Fibroblast of skin of abdomen (primary cell): ENCODE measurements at places on chromosomes 1 and 21.

GRCh38 chr21:20994790-20995189 is 3.4 kb upstream of the NCAM2 start:
- no peak for DNase-seq

DNA sequence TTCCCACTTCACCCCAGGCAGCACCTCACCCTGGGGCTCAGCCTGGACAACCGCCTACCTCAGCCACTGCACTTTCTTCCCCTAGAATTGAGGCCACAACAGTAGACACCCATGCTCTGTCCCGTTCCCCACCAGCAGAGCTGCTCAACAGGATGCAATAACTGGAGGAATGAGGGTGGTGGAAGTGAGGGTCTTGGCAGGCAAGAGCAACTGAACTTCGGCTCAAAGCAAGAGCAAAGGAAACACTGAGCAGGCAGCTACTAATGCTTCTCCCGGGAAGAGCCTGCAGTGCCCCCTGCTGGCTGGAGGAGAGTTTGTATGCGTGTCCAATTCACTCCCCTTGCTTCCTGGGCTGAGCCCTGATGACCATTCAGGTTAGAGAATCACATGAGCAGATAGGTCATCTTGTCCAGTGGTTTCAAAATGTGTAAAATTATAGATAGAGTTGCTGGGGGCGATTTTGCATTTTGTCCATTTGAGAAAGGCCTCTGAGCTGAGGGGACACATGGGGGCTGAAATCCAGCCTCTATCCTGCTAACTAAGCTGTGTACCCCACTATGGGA is 13.9 kb downstream of the NT5C1A start:
- DNase-seq = peak; percentile 57

DNA sequence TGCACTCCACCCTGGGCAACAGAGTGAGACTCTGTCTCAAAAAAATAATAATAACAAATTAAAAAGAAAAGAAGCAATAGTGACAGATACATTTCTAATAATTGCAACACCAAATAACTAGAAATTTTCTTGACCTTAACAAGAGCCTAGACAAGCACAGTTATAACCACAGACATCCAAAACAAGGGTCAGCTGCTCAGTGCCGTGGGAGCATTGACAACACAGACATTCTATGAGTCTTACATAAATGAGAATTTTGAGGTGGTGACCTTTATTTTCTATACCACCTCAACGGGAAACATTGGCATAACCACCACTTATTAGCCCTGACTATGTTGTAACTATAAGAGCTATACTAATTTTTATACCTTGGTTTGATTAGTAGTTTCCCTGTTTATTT is 156.1 kb downstream of the NR5A2 start:
- DNase-seq = no peak

DNA sequence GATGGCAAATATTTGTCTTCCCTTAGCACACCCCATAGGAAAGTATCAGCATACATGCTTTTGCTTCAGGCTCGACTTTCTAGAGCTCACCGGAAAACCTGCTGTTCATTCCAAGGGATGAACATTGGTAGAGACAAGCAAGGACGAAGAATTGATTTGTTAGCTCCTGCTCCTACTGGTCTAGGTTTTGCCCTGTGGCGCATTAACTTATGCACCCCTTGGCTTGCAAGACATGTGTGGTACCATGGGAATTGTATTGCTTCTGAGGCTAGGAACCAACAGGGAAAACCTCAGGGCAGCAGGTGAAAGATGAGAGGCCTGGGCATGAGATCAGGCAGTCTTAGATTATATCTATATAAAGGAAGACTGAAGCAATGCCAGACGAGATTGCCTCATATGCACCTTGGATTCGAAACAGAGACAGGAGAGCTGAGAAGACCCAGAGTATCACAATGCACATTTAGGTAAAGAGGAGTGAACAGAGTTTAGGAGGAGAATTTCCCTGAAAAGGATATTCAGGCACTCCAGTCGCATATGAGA is 771.2 kb upstream of the B3GALT2 start:
- DNase-seq = no peak

DNA sequence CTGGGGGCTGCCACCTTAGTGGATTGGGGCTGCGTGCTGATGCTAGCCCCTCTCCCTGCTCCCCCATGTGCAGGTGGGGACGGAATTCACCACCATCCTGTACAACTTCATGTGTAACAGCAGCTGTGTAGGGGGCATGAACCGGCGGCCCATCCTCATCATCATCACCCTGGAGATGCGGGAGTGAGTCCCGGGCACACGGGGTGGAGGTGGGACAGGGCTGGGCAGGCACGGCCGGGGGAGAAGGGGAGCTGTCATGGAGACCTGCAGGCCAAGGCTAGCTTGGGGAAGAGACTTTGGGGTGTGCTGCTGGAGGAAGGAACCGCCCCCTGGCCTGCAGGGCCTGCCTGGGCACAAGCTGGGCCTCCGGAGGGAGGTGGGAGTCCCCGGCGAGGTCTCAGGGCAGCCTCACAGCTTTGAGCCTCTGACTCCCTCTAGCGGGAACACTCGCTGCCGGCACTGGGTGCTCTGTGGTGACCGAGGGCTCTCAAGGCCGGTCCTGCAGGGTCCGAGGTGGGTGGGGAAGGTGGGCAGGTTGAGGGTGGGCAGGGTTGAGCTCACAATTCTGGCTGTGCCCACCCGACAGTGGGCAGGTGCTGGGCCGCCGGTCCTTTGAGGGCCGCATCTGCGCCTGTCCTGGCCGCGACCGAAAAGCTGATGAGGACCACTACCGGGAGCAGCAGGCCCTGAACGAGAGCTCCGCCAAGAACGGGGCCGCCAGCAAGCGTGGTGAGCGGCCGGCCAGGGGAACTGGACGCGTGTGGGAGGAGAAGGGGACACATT is 25.0 kb upstream of the CCDC27 start:
- DNase-seq = no peak

DNA sequence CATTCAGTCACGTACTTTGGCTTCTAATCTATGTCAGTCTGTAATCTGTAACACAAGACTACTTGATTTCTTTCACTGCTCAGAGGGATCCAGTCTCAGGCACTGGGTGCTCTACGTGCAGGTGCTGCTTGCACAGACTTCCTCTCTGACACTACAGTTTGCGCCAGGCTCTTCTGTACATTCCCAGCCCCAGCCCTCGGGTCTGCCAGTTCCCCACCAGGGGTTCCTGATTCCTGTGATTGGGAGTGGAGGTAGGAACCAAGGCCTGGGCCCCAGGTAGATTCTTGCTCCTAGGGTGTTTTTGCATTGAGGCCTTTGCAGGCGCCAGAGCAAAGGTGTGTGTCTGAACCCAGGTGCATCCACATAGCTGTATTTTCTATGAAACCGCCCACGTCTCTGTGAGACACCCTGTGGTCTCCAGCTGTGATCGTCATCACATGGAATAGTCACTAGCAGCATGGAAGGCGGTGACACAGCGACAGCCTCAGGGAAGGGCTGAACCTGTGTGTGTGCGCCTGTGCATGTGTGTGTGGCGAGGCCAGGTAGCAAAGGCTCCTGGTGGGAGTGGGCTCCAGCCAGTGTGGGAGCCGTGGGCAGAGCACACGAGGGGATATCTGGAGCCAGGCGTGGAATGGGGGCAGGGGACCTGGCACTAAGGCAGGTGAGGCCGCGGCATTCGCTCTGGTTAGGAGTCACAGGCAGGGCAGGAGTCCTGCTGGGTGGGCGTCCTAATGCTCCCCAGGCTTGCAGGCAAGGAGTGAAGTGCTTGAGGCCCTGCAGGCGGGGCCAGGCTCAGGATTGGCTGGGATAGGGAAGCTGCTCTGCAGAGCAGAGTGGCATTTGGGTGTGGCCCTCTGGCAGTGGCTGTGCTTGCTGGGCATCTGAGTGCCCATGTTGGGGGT is 5.2 kb downstream of the GJC2 start:
- DNase-seq = no peak

DNA sequence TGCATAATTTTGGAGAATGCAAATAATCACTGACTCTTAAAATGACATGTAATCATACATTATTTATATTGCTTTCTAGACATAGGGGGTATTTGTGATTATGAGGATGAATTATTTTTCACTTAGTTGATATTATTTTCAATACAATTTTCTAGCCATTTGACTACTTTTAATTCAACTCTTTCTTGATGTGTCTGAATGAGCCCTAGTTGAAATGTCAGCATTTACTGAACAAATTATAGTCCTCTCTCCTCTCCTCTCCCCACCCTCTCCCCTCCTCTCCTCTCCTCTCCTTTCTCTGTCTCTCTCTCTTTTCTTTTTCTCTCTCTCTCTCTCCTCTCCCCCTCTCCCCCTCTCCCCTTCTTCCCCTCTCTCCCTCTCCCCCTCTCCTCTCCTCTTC is 194.6 kb downstream of the GPR52 start:
- no peak for DNase-seq

- DNase-seq = peak; percentile 35
Observed at GRCh38 chr1:170247751-170248521, 102.2 kb downstream of the NTMT2 start.

- DNase-seq = no peak
Observed at GRCh38 chr1:65166572-65167305, 18.7 kb downstream of the AK4 start.

GRCh38 chr1:64163970-64164369 is 39.5 kb upstream of the UBE2U start:
- DNase-seq = peak; percentile 58

DNA sequence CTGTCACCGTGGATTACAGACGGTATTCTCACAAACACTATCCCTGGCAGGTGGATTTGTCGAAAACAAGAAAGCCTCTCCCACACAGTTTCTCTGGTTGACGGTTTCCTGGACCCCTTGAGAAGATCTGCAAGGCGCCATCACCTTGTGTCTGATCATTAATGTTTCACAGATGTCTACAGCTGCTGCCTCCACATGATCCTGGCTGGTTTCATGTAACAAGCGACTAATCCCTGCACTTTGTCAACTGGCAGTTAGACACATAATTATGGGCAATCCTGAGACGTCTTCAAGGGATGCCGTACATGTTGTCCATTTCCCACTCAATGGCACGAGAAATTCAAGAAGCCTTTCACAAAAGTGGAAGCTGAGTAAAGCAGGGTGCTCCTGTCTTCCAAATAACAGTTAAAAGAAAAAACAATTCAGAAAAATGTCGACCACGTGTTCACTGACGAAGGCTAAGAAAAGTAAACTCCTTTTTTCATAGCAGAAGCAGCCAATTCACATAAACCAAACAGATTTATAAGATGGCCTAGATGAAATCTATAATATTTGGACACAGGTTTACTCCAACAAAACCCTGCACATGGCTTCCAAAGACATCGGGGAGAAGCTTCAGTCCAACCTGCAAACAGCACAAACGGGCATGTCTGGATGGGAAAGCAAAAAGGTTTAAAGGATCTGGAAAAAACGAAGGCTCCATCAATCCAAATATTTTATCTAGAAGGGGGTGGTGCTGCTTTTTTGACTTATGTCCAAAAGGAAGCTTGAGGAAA is 52.2 kb downstream of the CAPZB start:
- peak; percentile 33 for DNase-seq

DNA sequence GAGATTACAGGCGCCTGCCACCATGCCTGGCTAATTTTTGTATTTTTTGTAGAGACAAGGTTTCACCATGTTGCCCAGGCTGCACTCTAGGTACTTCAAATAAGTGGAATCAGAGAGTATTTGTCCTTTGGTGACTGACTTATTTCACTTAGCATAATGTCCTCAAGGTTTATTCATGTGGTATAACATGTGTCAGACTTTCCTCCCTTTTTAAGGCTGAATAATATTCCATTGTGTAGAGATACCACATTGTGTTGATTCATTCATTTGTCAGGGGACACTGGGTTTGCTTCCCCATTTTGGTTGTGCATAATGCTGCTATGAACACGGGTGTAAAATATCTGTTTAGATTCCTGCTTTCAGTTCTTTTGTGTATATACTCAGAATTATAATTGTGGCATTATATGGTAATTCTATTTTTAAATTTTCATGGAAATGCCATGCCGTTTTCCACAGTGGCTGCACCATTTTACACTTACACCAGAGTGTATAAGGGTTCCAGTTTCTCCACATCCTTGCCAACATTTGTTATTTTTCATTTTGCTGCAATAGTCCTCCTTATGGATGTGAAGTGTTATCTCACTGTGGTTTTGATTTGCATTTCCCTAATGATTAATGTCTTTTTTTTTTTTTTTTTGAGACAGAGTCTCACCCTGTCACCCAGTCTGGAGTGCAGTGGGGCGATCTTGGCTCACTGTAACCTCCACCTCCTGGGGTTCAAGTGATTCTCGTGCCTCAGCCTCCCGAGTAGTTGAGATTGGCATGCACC is 35.1 kb downstream of the IL6R start:
- DNase-seq = no peak

GRCh38 chr1:222910699-222911098 is 95.9 kb downstream of the DISP1 start:
- DNase-seq = peak; percentile 36

DNA sequence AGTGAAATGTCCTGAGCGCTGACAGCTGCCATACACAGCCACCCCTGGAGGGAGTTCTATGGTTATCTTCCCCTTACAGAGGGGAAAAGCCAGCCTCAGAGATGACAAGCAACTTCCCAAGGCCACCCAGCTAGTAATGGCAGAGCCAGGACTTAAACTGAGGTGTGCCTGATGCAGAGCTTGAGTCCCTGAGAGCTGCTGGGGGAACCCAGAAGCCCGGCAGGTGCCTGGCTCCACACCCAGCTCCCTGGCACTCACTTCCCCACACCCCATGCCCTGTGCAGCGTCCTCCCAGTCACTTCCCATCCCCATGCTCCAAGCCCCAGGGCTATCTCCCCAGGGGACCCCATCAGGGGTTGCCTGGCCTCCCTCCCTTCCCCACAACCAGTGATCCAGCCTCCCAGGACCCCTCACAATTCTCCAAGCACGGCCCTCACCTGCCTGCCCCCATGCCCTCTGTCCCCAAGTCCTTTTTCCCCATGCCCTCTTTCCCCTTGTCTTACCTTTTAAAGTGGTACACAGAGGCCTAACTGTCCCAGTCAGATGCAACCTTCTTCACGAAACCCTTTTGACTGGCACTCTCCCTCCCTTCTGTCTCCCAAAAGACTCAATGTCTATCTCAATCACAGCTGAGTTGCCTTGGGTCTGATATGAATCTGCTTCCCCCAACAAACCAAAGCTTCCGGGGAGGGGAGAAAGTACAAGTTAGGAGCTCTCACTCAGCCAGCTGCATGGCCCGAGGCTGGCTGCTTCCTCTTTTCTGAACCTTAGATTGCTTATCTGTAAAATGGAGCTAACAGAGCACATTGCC is 39.8 kb upstream of the LRP8 start:
- DNase-seq = no peak

GRCh38 chr1:39379187-39379586 is 112.2 kb upstream of the BMP8A start:
- no peak for DNase-seq

DNA sequence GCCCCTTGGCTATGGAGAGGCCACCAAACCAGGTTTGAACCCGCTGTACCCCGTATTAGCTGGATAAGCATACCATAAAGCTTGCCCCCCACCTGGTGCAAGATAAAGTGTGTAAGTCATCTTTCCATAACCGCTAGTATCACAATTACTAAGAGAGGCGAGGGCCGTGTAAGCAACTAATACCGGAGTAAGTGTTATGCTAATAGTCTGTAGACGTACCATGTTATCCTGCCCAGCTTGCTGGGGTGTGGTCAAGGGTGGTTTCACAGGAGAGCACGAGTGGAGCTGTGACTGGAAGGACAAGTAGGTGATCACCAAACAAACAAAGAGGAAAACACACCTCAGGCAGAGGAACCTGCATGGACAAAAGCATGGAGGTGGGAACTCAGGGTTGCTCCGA is 3.6 kb upstream of the TNFRSF1B start:
- no peak for DNase-seq

- DNase-seq = no peak
Observed at GRCh38 chr1:223551610-223552009, 113.9 kb downstream of the CAPN8 start.

- no peak for DNase-seq
Observed at GRCh38 chr1:232201024-232201423, 428.9 kb downstream of the SIPA1L2 start.

GRCh38 chr1:188642704-188643103 is 1814.0 kb downstream of the PLA2G4A start:
- DNase-seq = no peak
